HCEC 1CT (cell line): ENCODE measurements at places on chromosomes 2 and 18.

GRCh38 chr2:69780921-69781320, 39.0 kb downstream of the ANXA4 start:
- no peak for DNase-seq

GRCh38 chr2:207503234-207503633, 26.5 kb upstream of the CREB1 start:
- no peak for DNase-seq

DNA sequence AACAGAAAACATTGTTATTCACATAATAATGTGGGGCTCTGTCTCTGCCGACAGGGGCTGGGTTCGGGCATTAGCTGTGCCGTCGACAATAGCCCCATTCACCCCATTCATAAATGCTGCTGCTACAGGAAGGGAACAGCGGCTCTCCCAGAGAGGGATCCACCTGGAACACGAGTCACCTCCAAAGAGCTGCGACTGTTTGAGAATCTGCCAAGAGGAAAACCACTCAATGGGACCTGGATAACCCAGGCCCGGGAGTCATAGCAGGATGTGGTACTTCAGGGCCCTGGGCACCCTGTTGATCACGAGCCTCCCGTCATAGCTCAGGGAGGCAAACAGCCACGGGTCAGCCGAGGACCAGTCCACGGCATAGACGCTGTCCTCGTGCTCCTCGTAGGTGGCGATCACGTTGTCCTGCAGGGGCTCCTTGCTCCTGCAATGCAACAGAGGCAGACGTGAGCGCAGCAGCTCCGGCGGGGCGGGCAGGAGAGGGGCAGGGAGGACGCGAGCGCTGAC, 188.5 kb downstream of the EIPR1 start:
- DNase-seq = peak; percentile 3

- no peak for DNase-seq
These were observed 1.1 kb upstream of the SALL3 start for GRCh38 chr18:78978349-78979055.

- no peak for DNase-seq
These were observed 89.4 kb upstream of the FHL2 start for GRCh38 chr2:105488285-105488684.

GRCh38 chr2:88627055-88627855, at the start of gene EIF2AK3:
Gene EIF2AK3 (minus strand): TSS chr2:88627464. CDS start chr2:88627274, 190 bp downstream.
- DNase-seq = peak; percentile 100

- no peak for DNase-seq
These were observed 155.4 kb upstream of the LHCGR start for GRCh38 chr2:48910961-48911360.

DNA sequence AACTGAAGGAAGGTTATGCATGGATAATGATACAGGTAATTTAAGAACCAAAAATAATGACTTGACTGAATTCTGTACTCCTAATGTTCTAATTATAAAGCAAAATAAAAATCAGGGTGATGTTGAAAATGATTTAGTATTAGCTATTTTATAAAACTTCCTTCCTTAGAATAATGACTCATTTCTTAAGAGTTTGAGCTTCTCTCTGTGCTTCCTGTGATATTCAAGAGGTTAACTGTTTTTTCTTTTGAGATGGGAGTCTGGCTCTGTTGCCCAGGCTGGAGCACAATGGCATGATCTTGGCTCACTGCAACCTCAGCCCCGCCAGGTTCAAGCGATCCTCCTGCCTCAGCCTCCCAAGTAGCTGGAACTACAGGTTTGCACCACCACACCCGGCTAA, 14.8 kb downstream of the HADHA start:
- DNase-seq = no peak

GRCh38 chr2:23624378-23624777, 239.4 kb downstream of the KLHL29 start:
- DNase-seq = no peak

- DNase-seq = peak; percentile 50
These were observed 315.2 kb upstream of the ZEB2 start for GRCh38 chr2:144834998-144835633.

DNA sequence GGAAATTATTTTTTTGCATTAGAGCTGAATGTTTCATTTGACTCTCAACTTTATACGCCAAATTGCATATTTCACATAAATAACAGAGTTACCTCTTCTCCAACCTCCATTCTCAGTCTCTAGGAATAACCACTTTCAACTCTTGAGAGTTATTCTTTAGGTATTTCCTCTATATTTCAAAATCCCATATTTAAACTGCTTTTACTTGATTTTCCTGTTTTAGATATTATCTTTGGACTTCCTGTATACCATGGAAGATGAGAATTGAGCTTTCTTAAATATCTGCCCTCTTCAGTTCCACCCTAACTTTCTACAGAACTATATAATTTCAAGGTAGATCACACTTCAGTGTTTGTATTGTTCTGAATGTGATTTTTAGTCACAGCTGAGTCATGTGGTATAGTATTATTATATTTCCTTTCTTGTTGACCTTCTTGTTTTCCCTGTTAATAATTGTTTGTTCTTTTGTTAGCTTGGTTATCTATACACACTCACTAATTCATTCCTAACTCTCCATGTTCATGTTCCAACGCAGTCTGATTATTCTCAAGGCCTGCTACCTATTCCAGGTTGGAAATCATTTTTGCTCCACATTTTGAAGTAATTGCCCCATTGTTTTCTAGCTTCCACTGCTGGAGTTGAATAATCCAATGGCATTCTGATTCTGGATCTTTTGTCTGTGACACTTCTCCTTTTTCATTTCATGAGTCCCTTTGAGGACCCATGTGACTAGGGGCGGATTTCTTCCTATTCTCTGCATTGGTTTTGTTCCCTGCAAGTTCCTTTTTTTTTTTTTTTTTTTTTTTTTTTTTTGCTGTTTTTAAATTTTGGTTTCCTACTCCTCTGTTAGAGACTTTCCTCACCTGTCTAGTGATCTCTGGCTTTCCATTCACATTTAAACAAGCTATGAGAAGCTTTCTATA, 156.8 kb upstream of the RBMS1 start:
- DNase-seq = no peak

- no peak for DNase-seq
These were observed 65.2 kb downstream of the GBX2 start for GRCh38 chr2:236102971-236103370.

GRCh38 chr2:45543257-45543656, 67.8 kb downstream of the SRBD1 start:
- no peak for DNase-seq

GRCh38 chr2:127770973-127771735, 39.8 kb downstream of the WDR33 start:
- peak; percentile 90 for DNase-seq

DNA sequence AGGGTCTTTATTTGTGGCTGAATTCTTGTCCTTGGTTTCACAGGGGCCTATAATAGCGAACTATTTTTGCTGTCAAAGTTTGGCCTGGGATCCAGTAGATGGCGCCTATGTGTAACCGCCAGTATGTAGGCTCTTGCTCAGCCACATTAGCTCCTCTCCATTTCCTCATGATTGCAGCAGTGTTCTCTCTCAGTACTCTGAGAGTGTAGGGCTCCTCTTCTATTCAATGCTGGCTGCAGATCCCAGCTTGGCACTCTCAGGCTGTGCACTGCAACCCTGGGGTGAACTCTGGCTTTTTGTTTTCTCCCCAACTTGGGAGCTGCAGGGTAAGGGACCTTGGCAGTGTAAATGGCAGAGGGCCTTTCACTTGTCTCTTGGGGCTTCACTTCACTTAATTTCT, 344.6 kb upstream of the CHAC2 start:
- peak; percentile 67 for DNase-seq

DNA sequence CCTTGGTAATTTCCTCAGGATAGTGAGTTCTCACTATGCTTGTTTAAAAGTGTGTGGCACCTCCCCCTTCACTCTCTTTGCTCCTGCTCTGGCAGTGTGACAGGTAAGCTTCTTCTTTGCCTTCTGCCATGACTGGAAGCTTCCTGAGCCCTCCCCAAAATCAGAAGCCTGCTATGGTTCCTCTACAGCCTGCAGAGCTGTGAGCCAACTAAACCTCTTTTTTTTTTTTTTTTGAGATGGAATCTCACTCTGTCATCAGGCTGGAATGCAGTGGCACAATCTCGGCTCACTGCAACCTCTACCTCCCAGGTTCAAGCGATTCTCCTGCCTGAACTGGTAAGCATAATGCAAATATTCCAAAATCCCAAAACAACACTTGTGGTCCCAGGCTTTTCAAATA, 80.0 kb downstream of the SOWAHC start:
- DNase-seq = no peak

- no peak for DNase-seq
These were observed 2.5 kb downstream of the DNMT3A start for GRCh38 chr2:25339211-25339674.

- no peak for DNase-seq
These were observed 201.5 kb upstream of the BOD1L2 start for GRCh38 chr18:56945171-56946083.

- no peak for DNase-seq
These were observed 2.5 kb upstream of the POMC start for GRCh38 chr2:25170888-25171287.

- DNase-seq = no peak
These were observed 67.7 kb upstream of the OSR1 start for GRCh38 chr2:19426144-19426543.

GRCh38 chr2:48144777-48145176, 238.5 kb upstream of the FBXO11 start:
- DNase-seq = no peak

GRCh38 chr2:29307519-29307918, 192.3 kb downstream of the CLIP4 start:
- DNase-seq = no peak

DNA sequence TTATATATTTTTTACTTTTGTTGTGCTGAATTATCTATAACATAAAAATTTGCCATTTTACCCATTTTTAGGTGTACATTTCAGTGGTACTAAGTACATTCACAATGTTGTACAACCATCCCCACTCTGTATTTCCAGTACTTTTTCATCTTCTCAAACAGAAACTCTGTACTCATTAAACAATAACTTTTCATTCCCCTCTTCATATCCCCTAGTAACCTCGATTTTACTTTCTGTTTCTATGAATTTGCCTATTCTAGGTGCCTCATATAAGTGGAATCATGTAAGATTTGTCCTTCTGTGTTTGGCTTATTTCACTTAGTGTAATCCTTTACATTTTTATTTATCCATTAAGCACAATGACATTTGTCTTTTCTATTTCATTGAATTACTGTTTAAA, 51.3 kb downstream of the GTF2A1L start:
- DNase-seq = no peak

DNA sequence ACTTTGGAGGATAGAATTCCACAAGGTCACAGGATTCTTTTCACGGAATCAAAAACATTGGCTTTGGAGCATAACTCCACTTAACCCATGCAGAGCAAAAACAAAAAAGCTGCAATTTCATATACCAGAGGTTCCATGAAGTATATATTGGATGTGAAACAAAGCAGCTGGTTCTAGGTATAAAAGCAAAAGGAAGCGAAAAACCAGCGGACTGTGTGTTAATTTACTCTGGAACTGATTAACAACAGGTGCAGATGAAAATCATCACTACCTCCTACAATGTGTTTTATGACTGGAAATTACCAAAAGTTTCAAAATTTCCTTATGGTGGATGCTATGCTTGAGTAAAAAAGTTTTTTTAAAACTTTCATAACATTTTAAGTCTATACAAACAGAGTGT, 54.4 kb upstream of the LINC00305 start:
- no peak for DNase-seq

GRCh38 chr2:11500702-11501303, 33.0 kb upstream of the GREB1 start:
- DNase-seq = no peak

DNA sequence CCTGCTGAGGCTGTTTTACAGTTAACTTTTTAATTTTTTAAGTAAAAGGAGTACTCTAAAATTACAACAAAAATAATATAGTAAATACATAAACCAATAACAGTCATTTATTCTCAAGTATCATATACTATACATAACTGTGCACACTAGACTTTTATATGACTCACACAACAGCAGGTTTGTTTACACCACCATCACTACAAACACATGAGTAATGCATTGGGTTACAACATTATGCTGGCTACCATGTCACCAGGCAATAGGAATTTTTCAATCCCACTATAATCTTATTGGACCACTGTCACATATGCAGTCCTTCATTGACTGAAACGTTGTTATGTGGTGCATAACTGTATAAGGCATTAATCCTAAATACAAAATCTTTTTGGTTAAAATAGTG, 42.5 kb downstream of the RASGRP3 start:
- DNase-seq = peak; percentile 81
